Stimulated activated CD8-positive, alpha-beta memory T cell treated with anti-CD3 and anti-CD28 coated beads, Interleukin-7, amount 100 ng/mL, for 1 hour (primary cell): ENCODE measurements at places on chromosomes 3 and 15.

GRCh38 chr3:79154865-79155264 lies 612.9 kb downstream of the ROBO1 start:
- DNase-seq, result no peak

DNA sequence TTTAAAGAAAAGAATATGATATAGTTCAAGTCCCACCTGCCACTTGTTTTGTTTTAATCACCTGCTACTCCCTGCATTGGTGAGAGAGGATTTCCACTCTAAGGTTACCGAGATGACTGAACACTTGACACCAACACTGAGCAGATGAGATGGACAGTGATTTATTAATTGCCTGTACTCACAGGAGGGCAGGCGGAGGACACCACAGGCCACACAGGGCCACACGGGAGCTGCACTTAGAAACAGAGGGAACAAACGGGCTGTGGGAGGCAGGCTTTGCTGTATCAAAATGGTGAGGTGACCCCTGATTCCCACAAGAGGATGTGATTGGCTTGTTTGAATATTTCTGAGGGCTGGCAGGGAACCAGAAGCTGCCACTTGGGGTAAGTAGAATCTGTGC lies 10.8 kb downstream of the MINAR1 start:
- DNase-seq, result no peak

DNA sequence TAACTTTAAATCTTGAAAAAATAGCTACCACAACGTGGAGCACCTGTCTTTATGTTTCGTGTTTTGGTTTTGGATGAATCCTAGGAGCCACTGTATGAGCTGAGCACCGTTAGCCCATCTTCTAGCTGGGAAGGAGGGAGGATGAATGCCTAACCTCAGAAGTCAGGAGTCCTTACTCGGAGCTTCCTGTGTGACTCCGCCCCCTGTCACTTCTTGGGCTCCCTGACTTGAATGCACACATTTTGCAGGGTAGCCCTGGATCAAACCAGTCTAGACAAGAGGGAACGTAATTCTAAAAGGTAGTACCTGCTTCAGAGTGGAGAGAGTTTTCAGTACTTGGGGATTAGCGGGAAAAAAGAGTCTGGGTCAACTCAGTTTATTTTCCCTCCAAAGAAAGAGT lies 5.3 kb downstream of the GABRA5 start:
- no peak for DNase-seq

DNA sequence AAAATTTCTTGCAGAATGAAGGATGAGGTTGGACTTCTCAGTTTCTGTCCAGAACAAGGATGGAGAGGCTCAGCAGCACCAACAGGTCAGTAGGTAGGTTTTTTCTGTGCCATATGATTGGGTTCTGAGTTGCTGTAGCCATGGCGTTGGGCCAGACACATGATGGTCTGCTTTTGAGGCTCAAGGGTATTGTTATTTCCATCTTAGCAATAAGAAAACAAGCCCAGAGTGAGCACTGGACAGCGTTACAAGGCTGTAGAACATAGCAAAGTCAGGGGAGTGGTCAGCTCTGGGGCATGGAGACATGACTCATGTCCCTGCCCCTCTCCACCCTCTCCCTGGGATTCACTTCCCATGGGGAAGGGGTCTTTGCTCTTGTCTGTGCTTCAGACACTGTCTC lies 137.6 kb upstream of the TOPAZ1 start:
- no peak for DNase-seq

DNA sequence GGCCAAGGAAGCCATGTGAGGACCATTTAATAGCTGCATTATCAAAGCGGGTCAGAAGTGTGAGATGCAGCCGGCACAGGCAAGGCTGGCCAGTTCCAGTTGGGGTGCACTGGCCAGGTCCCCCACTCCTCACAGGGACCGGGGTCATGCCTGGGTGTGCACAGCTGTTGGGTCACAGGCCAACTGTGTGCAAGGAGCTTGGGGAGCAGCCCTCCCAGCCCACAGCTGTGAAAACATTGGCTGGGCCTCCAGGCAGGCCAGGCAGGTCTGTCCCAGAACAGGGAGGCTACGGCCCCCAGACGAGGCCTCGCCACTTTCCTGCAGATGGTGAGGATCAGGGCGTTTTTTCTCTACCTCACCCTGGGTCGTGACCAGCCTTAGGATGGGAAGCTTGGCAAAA lies 521.0 kb downstream of the NTRK3 start:
- DNase-seq, result no peak

DNA sequence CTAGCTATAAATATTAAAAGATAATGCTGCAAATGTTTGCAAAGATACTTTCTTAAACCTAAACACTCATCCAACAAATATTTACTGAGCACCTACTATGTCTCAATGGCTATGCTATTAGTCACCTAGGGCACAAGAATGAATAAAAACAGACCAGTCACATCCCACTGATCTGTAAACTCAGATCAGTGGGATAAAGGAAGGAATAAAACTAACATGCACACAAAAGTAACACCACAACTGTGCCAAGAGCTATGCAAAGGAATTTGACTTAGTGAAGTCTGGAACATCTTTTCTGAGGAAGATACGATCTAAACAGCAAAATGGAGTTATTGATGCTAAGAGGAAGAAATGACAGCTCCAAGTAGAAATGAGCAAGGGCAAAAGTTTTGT lies 56.6 kb downstream of the CBLB start:
- DNase-seq, result no peak

GRCh38 chr15:99239545-99240198 lies 9.7 kb downstream of the TTC23 start:
- no peak for DNase-seq

GRCh38 chr3:178482981-178483380 lies 53.3 kb upstream of the KCNMB2 start:
- DNase-seq, result no peak

DNA sequence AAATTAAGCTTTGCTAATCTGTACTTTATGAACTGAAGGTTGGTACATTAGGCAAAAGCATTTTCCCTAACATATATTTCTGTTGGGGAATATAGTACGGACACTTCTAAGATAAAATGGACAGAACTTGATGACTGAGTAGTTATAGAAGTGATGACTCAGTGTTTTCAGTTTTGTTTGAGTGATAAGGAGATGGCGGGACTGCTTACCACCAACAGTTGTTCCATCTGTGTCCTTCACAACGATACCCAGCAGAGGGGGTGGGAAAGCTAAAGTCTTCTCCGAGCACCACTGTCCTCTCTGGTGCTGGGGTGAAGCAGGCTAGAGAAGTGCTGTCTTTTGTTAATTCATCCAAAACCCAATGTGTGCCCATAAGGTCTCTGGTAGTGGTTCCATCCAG lies 195.8 kb downstream of the CD47 start:
- no peak for DNase-seq

GRCh38 chr3:170487031-170487430 lies 68.4 kb downstream of the CLDN11 start:
- DNase-seq, result no peak

GRCh38 chr3:56772952-56773938 lies 28.5 kb downstream of the ARHGEF3 start:
- DNase-seq, result no peak

- no peak for DNase-seq
Measured at GRCh38 chr3:103976931-103977339, 1389.8 kb upstream of the ALCAM start.

DNA sequence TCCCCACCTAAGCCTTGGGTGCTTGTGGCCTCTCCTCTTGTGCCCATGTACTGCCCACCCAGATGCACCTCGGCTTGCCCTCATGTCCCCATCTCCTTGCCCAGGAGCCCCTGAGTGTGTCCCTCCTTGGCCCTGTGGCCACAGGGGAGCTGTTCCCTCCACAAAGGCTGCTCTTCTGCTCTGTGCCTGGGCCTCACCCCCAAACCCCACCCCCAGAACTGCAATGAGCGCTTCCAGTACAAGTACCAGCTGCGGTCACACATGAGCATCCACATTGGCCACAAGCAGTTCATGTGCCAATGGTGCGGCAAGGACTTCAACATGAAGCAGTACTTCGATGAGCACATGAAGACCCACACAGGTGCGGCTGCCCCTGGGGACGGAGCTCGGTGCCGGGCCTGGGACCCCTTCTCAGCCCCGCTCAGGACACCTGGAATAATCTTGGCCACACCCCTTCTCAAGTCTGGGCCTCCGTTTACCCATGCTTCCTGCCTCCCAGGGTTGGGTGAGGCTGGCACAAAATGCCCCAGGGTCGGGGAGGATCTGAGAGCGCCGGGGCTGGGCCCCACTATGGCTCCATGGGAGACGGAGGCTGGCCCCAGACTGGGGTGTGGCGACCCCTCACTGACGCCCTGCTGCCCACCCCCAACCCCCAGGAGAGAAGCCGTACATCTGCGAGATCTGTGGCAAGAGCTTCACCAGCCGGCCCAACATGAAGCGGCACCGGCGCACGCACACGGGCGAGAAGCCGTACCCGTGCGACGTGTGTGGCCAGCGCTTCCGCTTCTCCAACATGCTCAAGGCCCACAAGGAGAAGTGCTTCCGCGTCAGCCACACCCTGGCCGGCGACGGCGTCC lies 10.3 kb downstream of the ZBTB47 start:
- DNase-seq, result no peak

DNA sequence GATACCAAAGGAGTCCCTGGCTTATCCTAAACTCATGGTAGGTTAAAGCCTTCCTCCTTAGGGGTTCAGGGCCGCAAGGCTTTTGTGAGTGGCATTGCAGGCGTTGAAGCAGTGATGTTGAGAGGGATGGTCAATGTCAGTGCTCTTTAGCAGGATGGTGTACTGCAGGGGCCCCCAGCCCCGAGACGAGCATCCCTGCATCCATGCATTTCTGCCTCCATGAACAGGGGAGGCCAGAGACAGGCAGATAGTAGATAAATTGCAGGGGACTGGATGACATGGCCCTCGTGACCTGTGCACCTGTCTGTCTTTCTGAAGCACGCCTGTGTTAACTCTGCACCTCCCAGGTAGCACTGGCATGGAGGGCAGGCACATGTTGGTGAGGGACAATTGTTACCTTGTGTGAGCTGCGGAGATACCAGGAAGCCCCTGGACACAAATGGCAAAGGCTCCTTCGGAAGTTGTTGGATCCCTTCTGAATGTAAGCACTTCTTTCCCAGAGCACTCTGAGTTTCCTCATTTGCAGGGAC lies 133.5 kb downstream of the SNRPN start:
- DNase-seq, result no peak

- DNase-seq, result no peak
Measured at GRCh38 chr3:71949442-71949841, 164.5 kb upstream of the PROK2 start.

DNA sequence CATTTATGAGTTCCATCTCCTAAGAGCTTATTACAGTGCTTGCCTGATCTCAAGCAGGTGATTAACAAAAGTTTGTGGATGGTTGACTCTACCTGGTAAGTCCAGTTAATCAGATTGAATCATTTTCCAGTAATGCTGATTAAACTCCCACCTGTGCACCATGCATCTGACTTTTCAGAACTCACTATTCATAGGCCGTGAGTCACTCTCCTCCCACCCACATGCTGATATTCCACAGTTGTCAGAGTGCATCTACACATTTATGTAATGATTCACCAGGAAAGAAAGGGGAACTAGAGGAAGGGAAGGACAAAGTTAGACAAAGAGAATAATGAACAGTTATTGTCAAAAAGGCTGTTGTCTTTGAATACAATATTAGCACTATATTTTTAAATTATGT lies 106.2 kb upstream of the UBE3A start:
- DNase-seq, result no peak

DNA sequence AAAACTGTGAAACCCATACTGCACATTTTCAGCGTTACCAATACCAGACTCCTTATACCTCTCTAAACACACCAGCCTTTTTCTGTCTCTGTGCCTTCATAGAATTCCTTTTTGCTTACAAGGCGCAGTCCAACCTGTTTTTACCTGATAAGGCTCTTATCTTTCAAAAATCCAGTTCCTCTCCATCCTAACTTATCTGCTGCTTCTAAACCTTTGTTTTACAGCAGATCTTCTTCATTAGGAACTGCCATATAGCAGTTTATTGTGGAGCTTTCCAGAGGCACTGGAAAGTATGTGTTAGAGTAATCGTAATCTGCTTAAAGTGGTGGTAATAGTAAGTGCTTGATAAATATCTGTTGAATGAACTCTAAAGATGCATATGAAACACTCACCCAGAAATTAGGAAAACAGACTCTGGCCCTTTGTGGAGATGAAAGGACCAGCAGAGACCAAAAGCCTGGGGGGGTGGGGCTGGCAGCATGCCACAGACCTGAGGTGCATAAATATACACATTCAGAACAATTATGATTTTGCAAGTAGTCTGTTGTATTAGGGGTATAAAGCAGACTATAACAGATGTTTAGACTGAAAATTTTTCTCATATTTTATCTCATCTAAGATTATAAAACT lies 29.3 kb downstream of the PPP2R3A start:
- DNase-seq, result no peak

GRCh38 chr3:126990890-126991289 lies 8.0 kb downstream of the PLXNA1 start:
- DNase-seq, result no peak

GRCh38 chr15:70382762-70383458 lies 285.2 kb upstream of the TLE3 start:
- no peak for DNase-seq

DNA sequence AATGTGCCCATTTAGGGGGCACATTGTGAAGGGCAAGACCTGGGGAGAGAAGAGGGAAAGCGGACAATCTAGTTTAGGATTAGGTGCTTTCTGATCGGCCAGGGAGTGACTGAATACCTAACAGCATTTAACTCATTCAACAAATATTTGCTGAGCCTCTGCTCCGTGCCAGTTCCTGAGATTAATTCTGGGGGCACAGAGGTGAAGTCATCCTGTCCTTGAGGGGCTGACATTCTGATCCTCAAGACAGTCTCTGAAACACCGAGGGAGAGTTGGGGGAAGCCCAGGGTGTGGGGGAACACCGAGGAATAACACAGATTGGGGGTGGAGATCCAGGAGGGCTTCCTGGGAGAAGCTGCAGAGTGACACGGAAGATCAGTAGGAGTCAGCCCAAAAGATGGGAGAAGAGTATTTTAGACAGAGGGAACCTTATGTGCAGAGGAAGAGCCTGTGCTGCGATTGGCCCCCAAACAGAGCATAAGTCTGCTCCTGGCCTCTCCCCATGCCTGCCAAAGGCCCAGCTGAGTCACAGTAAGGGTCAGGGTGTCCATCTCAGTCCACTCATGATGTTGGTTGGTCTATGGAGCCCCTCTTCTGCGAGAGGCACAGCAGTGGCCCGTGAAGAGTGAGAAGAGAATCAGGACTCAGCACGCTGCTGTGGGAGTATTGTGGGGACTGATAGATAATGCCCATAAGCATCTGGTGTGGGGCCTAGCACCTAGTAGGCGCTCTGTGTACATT lies 60.2 kb downstream of the AMOTL2 start:
- no peak for DNase-seq

DNA sequence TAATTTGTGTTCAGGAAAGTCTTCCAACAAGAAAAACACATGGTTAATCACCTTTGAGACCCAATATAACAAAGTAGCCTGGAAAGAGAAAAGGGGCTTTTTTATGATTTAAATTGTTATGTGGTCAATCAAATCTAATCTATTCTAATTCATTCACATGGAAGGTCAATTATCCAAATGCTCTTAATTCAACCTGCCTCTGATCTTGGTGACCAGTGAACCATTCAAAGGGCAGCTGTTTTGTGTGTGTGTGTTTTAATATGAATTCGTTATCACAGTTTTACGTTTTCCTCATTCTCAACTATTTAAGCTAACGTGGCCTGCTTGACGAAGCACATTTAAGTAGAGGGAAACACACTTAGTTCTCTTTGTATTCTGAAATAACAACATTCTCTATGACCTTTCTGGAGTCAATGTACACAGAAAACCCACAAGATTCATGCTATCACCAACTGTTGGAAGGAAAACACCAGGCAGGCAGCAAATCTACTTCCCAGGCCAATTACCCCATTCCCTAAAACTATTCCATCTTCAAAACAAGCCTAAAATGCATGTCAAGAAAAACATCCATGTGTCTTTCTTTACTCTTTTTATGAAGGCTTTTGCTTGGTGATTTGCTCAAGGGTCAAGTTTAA lies 195.4 kb downstream of the SUCLG2 start:
- DNase-seq, result no peak

- no peak for DNase-seq
Measured at GRCh38 chr15:67828969-67829646, 3.8 kb downstream of the SKOR1 start.
